ENCODE measurements at places on chromosomes 2 and 18.

DNA sequence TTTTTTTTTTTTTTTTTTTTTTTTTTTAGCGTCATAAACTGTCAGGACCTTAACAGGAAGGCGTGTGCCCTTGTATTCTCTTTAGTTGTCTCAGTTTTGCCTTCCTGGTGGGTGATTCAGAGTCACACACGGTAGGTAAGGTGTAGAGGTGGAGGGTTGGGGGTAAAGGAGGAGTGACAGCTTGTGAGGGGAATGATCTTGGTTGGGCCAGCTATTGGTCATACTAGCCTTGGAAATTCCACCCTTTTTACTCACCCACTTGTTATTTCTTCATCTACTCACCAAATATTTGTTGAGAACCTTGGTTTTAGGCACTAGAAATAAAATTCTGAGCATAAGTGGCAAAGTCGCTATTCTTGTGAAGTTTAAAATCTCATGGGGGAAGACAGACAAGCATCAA is 22.2 kb downstream of the SMIM21 start:
- DNase-seq, result no peak

DNA sequence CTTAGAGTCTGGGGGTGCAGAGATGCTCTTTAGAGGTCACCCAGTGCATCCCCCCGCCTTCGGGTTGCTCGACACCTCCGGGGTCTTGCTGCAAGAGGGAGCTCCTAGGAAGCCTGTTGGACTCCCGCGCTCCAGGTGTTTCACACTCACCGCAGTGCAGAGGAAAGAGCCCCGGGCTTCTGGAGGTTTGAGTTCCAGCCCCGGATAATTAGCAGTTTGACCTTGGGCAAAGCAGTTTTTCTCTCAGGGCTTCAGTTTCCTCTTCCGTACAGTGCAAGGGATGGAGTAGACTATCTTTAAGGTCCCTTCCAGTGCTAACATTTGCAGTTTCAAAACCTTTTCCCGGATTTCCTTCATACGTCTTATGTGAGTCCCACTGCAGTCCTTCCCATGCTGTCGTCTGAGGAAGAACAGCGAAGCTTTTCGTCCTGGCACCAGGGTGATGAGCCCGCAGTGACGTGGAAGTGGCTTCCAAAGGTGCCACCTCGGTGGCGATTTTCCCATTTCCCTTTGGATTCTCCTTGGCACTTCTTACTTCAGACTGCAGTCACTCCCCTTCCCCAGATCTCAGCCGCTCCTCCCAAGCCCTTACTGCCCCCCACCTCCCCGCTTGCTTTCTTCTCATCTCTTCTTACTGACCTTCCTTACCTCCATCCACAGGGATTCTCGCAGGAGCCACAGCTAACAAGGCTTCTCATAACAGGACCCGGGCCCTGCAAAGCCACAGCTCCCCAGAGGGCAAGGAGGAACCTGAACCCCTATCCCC is 585 bp downstream of the PNKD start:
- no peak for DNase-seq

DNA sequence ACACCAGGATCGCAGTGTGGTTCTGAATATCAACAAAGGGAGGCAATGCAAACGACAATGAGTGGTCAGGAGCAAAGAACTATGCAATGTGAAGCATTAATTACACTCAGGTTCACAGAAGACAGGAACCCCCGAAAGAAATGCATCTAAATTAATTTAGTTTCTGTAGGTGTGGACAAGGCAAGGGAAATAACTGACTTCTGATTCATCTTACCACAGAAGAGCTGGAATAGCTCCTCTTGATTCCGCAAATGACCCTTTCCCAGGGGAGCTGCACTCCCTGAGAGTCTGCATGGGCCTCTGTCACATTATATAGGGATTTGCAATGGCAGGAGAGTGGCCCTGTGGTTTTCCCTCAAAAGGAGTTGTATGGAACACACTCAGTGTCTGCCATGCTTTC is 263.9 kb upstream of the APCDD1 start:
- no peak for DNase-seq

DNA sequence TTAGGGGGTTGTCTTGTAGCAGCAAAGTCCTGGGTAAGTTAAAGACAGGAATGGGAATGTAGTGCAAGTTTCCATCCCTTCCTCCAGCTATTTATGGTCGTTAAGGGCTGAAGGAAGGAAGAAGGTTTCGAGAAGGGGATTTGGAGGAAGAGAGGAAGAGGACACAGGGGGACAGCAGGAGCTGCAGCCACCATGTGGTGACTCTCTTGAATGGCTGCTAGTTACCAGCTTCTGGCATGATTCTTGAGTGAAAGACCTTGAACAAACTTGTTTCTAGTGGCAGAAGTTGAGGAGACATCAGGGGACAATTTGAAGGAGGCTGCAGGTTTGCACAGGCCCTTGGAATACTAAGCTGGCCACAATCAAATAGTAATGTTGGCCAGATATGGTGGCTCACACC is 116.6 kb downstream of the MTX2 start:
- peak; percentile 8 for DNase-seq

GRCh38 chr2:164617466-164617865 is 3.8 kb downstream of the GRB14 start:
- DNase-seq, result no peak

DNA sequence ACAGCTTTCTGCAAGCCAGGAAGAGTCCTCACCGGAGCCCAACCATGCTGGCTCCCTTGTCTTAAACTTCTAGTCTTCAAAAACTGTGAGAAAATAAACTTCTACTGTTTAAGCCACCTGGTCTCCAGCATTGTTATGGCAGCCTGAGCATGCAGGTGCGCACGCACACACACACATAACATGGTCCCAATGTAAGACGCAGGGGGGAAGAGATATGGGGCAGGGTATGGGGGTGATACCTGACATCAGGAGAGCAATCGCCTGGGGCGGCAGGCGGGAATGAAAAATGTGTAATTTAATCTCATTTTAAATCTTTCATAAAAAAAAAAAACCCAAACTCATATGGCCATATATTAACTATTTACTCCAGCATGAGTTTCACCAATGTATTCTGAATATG is 18.0 kb downstream of the HJURP start:
- no peak for DNase-seq

DNA sequence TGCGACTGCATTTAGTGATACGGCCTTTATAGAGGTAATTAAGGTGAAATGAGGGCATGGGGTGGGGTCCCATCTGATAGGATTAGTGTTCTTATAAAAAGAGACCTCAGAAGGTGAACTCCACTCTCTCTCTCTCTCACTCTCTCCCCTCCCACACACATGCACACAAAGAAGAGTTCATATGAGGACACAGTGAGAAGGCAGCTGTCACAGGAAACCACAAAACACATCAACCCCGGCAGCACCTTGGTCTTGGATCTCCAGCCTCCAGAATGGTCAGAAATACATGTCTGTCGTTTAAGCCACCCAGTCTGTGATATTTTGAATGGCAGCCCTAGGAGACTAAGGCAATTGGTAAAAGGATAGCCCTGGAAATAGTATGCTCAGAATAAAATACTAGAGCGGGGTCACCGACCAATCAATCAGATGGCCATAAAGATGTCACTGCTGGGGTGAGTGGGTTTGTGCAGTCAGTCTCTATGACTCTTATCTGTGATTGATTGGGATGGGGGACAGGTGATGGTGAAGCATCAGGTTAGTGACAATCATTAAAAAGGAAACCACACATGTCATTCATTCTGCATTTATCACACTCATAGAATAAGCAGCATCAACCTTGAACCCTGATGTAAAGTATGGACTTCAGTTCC is 118.9 kb upstream of the POU3F3 start:
- no peak for DNase-seq

DNA sequence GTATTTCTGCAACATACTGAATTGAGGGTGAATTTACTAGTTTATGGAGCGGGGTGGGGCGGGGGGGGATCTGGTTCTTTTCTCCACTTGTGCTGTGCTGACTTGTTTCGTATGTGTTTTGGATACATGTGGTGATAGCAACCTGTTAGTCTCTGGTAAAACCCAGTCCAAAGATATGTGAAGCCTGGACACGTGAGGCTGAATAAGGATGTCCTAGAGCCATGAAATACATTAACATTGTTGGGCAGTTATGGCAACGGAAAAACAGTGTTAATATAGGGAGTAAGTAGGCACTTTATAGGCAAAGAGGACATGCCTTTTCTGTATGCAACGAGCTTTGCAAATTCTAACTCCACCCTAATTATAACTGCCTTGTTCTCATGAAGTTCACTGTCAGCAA is 42.1 kb upstream of the NEMP2 start:
- no peak for DNase-seq
